Stimulated activated CD4-positive, alpha-beta T cell treated with anti-CD3 and anti-CD28 coated beads, TNF-alpha, amount 100 ng/mL, for 24 hours (primary cell): ENCODE measurements at places on chromosomes 2 and 18.

- no peak for DNase-seq
Measured at GRCh38 chr2:220779931-220780330, 792.2 kb downstream of the EPHA4 start.

DNA sequence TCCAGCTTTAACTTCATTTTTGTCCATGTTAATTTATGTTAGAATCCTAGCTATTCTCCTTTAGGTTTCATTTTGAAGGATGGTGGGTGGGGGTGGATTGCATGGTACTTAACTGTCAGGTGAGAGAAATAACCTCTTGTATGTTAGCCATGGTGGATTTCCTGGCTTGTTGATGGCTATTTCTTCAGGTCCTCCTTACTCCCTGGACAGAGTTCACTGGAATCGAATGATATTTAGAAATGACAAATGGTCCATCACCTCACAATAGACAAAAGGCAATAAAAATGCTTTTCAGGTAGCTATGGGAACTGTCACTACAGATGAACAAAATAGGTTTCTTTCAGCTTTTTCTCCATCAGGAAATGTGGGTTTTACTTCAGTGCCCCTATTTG lies 91.7 kb downstream of the EML6 start:
- DNase-seq = no peak

DNA sequence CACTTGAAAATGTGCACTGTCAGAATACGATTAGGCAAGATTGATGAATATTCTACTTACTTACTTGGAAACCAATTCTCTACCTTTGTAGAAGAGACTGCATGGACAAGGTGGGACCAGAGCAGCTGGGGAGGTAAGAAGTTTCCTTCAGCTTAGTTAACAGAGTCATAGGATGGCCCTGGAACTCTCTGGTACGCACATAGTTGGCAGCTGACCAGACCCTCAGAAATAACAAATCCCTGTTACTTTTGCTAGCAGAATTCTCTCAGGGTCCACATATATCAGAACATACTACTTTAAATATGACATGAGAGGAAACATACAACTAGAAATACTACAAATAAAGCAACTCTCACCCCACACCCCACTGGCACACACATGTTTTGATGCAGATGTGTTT lies 24.8 kb upstream of the STAT1 start:
- DNase-seq = no peak

DNA sequence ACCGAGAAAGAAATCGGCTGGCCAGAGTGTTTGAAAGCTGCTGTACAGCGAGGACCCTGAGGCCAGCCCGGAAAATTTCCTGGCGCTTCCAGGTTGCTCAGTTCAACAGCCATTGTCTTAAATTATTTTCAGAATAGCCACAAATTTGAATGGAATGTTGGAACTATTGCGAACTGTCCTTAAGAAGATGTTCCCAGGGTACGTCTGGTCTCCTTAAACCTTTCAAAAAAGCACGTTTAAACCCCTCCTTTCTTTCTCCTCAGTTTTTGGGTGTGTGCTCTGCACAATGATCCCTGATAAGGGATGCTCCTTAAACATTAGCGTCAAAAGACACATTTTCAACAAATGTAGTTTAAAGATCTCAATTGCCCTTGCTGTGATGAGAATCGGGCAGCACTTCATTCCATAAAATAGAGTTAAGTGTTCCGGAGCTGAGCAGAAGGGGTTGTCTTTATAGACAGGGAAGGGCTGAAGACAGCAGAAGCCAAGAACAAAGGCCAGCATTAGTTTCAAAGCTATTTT lies 14.5 kb upstream of the LPIN2 start:
- no peak for DNase-seq

DNA sequence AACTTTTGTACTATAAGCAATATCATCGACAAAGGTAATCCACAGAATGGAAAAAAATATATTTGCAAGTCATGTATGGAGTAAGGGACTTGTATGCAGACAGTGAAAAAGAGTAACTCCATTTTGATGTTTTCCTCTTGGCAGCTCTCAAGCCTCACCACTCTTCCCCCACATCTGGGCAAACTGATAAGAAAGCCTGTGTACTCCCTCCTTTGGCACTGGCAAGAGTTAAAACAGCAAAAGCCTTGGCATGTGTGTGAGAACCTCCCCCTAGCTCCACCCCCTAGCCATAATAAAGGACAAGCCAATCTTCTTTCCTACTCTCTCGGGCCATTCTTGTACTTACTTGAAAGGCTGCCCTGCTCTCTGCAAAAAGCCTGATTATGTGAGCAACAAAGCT lies 335.2 kb downstream of the LRATD1 start:
- no peak for DNase-seq

DNA sequence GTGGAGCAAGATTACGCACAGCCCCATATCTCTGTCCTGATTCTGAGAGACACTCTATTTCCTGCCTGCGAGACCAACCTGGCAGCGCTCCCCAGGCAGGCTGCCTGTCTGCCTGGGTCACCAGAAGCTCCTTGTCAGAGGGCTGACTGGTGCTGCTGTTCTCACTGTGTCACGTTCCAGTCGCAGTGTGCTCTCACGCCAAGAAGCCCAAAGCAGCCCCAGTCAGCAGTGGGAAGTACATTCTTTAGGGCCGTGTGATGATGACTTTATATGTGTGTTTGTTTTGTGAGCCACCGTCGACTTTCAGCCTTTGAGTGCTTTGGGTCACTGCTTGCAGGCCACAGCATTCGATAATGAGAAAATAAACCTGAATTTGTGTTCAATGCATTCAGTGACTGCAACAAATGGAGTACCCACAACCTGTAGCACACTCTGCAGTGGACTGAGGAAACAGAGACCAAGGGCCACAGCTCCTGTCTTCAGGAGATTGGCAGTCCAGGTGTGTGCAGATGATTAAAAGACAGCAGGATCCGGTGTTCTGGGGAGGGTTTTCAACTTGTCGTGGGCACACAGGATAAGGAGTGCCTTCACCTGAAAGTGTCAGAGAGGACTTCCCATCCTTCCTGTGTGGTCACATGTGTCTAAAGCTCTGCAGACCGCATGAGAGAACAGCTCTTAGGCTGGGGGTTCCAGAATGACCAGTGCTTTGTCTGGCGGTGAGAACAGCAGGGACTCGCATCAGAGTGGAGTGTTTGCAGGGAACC lies 4.8 kb downstream of the TNFRSF11A start:
- DNase-seq = no peak

DNA sequence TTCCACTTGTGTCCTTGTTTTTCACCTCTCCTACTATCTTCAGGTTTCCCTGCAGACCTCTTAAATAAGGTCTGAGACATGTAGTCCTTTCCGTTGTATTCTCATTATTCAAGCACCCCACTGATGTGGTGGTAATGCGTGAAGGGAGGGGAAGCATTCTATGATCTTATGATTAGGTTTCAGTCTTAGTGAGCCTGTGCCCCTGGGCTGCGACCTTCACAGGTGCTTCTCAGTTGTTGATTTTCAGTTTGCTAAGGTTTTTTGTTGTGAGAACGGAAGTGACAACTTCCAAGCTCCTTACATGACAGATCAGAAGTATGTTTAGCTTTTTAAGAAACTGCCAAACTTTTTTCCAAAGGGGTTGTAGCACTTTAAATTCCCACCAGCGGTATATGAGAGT lies 41.3 kb downstream of the VPS54 start:
- no peak for DNase-seq

DNA sequence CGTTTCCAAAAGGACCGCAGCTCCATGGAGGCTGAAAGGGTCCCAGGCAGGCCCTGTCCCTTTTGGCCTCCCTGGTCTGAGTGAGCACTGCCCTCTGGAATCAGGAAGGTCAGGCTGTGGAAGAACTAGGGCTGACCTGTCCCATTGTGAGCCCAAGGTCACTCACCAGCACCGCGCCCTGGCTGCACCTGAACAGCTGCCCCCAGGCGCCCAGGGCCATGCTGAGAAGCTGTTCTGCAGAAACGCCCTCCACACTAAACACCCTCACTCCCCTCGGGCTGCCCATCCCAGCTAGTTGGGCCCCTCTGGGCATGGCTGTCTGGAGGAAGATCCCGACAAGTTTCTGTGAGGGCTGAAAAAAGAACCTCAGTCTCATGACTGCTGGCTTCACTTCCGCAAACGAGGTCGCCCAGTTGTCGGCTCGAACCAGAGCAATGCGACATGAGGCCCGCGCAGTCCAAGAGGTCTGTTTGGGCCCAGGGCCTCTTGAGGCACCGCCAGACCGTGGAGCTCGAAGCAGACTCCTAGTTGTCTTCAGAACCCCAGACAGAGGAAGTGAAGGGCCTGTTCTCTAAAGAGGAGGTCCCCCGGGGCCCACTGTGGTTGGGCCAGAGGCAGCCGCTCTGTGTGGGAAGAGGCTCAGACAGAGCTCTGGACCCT lies 64.4 kb downstream of the INPP5D start:
- DNase-seq = no peak

- no peak for DNase-seq
Measured at GRCh38 chr2:238225911-238226697, 13.7 kb downstream of the HES6 start.

DNA sequence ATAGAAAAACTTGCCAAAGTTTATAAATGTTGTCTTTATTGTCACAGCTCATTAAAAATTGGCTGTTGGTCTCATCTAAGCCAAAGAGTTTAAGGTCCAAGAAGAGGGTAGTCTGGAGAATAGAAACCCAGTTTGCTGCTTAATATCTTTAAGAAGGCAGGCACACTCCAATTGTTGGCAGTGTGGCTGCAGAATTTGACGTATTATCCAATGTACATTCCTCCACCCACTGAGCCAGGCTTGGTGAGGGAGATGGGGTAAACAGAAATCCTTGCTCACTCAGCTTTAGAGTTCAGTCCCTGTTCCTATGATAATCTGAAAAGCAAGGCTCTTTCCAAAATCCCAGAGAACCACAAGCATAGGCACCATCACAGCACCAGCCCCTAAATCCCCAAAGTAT lies 10.7 kb upstream of the ADD2 start:
- no peak for DNase-seq
